Stimulated activated CD8-positive, alpha-beta memory T cell treated with anti-CD3 and anti-CD28 coated beads, Interleukin-2, amount 100 ng/mL, for 48 hours (primary cell): ENCODE measurements at places on chromosomes 13 and 19.
A peak's percentile ranks its signal among the peaks of the same experiment; 100 is the strongest.

- DNase-seq, result no peak
These were observed 718.0 kb downstream of the DACH1 start for GRCh38 chr13:71149046-71149445.

DNA sequence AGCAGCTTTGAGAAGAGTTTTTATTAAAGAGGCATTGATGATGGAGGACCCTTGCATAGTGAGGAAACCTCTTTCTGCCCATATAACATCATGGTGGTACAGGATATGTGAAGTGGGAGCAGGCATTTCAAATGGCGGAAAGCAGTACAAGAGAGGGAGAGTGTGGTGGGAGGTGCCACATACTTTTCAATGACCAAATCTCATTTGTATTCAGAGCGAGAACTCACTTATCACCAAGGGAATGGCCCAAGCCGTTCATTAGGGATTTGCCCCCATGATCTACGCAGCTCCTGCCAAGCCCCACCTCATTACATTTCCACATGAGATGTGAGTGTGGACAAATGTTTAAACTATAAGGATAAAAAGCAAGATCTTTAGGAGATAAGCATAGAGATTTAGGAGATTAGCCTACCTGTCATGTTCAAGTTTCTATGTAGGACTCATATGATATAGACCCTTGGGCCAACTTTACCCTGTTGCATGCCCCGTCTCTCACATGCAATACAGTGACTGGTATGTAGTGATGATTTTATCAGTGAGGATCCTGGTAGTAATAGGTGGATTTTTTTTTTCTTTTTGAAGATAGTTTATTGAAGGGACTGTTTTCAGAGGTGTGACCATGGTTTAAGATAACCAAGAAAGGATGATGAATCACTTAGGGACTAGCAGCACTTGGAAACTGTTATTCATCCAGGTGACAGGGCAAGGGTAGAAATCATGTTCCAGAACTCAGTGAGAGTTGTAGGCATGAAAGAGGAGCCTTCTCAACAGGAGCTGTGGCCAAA lies 38.3 kb downstream of the DNAJC15 start:
- no peak for DNase-seq

- DNase-seq, result no peak
These were observed 123.6 kb downstream of the PCDH9 start for GRCh38 chr13:67106502-67107057.

DNA sequence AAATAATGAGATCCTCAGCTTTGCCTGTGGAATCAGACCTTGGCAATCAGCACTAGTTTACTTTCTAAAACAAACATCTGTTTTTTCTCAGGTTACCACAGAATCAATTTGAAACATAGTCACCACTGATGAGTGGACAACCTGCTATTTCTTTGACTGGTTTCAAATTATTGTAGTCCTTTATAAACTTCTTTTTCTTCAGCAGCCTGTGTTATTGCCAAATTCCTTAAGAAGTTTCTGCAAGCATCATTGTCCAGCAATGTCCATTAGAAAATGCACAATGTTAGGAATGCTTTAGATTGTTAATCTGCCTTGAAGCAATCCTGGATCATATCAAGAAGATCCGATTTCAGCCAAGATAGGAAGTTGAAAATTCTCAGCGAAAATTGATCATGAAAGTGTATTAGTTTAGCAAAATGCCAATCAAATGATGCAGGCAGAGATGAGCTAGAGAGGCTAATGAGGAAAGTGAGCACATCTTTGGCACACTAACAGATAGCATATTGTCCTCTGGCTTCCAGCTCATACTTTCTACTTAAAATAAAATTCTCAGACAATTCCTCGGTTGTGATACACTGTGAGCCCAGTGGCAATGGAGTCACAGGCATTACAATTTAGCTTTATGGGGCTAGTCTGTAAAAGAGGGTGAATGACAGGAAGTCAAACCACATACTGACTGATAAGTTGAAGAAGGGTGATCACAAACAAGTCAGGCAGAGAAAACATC lies 270.6 kb downstream of the SLITRK6 start:
- DNase-seq, result no peak

GRCh38 chr19:1690699-1691307 lies 38.4 kb upstream of the TCF3 start:
- peak; percentile 46 for DNase-seq

DNA sequence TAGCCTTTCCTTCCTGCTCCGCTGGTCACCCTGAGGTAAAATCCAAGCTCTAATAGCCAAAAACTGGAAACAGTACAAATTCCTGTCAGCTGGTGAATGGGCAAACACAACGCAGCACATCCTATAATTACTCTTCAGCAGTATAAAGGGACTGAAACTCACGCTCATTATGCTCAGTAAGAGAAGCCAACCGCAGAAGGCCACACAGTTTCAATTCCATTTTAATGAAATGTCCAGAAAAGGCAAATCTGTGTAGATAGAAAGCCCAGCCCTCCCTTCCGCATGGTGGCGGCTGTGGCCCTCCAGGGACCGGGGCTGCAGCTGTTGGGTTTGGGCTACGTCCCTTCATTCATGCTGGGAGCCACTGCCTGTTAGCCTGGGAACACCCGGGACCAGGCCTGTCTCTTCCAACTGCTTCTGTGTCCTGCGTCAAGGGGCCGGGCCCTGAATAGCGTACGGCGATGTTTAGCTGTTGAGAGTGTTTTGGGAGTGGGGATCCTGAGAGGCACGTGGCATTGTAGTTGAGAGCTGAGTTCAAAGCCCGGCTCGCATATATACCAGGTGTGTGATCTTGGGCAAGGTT lies 23.5 kb downstream of the NKPD1 start:
- DNase-seq, result no peak

- no peak for DNase-seq
These were observed 71.3 kb downstream of the SLC7A1 start for GRCh38 chr13:29524176-29524575.

DNA sequence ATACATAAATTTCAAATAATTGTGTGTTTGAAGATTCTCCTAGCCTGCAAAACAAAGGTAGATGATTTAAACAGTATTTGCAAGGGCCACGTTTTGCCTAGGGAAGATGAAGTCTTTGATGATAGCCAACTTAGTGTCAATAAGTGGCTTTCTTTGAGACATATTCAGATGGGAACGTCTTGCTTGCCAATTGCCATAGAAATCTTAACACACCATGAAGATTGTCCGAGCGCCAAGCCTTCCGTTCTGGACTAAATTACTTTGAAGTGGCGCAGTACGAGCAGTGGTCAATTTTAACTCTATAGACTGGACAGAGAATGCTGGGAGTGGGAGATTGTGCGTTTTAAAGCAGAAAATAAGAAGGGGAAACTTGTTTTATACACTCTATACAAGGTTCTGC lies 9.9 kb downstream of the ZIC5 start:
- no peak for DNase-seq

DNA sequence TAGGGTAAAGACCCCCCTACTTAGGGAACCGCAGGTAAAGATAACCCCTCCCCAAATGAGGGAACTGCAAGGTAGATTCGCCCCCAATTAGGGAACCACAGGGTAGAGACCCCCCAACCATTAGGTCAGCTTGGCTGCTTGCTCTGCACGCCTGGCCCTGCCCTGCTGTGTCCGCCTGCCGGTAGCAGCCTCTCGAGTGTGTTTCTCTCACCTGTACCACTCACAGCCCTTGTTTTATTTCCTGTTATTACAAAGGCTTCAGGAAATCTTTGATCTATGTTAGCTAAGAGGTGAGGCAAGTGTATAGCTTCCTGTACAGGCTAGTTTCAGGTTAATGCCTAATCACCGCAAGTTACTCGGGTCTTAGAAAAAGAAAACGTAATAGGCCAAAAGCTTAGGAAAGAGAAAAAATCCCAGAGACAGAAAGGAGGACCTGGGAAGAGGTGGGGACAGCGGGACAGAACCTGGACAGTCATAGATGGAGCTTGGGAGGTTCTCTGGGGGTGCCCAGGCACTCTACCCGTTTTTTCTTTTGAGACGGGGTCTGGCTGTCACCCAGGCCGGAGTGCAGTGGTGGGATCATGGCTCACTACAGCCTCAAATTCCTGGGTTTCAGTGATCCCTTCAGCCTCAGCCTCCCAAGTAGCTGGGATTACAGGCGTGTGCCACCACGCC lies 23.1 kb upstream of the EIF3G start:
- no peak for DNase-seq

DNA sequence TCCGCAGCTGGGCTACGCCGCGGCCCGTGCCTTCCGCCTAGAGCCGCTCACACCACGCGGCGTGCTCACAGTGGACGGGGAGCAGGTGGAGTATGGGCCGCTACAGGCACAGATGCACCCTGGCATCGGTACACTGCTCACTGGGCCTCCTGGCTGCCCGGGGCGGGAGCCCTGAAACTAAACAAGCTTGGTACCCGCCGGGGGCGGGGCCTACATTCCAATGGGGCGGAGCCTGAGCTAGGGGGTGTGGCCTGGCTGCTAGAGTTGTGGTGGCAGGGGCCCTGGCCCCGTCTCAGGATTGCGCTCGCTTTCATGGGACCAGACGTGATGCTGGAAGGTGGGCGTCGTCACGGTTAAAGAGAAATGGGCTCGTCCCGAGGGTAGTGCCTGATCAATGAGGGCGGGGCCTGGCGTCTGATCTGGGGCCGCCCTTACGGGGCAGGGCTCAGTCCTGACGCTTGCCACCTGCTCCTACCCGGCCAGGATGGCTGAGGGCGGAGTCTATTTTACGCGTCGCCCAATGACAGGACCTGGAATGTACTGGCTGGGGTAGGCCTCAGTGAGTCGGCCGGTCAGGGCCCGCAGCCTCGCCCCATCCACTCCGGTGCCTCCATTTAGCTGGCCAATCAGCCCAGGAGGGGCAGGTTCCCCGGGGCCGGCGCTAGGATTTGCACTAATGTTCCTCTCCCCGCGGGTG lies 7.4 kb downstream of the DBP start:
- DNase-seq, result no peak

DNA sequence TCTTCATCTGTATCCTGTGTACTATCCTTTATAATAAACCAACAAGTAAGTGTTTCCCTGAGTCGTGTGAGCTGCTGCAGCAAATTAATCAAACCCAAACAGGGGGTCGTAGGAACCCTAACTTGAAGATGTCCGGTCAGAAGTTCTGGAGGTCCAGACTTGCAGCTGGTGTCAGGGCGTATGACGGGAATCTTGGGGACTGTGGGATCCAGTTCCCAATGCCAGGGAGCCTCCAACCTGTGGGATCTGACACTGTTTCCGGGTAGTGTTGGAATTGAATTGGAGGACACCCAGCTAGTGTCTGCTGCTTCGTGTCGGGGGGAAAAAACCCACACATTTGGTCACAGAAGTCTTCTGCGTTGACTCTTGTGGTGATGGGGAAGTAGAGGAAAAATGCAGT lies 52.1 kb upstream of the AMER2 start:
- no peak for DNase-seq

DNA sequence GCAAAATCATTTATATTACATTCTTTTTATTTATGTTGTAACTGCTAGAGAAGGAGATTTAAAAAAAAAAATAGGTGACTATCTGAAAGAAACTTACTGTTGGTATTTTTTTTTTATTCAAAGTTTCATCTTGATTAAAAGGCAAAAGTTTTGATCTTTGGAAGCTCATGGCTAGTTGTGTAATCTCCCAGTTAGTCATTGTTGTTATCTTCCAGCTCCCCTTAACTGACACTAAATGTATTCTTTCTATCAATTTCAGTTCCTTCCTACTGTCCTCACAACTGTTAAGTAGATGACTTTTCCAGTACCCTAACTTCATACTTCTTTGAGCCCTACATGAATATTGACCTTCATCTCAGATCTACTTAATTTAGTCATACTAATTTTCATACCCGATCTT lies 71.1 kb downstream of the PIBF1 start:
- DNase-seq, result no peak

GRCh38 chr19:21891086-21891485 lies 55.1 kb upstream of the ZNF43 start:
- DNase-seq, result no peak

DNA sequence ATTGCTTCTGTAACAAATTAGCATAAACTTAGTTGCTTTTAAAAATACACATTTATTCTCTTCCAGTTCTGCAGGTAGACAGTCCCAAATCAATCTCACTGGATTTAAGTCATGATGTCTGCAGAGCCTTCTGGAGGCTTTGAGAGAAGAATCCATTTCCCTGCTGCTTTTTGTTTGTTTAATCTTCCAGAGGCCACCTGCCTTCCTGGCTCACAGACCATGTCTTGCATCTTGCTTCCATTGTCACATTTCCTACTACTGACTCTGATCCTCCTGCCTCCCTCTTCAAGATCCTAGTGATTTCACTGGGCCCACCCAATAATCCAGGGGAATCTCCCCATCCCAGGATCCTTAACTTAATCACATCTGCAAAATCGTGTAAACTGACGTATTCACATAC lies 473.3 kb downstream of the ITGBL1 start:
- DNase-seq, result no peak

- no peak for DNase-seq
These were observed 110.8 kb downstream of the RXFP2 start for GRCh38 chr13:31850041-31850555.

DNA sequence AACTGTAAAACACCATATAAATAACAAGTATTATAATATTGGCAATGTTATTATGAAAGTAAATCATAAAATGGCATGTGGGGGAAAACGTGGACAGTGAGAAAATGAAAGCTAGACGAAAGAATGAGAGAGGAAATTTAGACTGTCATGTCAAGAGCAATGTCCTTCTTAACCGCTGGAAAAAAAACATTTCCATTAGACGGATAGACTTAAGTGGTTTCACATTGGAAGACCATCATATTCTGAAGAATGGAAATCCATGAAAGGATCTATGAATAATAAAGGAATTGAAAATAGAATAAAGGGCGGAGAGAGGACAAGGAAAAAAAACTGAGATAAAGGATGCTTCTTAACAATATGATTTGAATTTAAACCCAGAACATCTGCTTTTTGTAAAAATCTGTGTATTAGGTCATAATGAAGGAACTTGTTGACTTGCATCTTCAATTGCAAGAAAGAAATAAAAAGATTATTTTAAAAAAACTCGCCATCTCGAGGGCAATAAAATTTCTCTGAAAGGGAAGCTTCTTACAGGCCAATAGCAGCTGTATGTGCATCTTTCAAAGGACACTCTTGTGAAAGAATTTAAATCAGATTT lies 90.6 kb downstream of the SPRY2 start:
- DNase-seq, result no peak

- no peak for DNase-seq
These were observed 21.2 kb downstream of the PGPEP1 start for GRCh38 chr19:18361646-18362045.

GRCh38 chr19:10797078-10797477 lies 38.9 kb downstream of the TMED1 start:
- DNase-seq, result peak; percentile 18

DNA sequence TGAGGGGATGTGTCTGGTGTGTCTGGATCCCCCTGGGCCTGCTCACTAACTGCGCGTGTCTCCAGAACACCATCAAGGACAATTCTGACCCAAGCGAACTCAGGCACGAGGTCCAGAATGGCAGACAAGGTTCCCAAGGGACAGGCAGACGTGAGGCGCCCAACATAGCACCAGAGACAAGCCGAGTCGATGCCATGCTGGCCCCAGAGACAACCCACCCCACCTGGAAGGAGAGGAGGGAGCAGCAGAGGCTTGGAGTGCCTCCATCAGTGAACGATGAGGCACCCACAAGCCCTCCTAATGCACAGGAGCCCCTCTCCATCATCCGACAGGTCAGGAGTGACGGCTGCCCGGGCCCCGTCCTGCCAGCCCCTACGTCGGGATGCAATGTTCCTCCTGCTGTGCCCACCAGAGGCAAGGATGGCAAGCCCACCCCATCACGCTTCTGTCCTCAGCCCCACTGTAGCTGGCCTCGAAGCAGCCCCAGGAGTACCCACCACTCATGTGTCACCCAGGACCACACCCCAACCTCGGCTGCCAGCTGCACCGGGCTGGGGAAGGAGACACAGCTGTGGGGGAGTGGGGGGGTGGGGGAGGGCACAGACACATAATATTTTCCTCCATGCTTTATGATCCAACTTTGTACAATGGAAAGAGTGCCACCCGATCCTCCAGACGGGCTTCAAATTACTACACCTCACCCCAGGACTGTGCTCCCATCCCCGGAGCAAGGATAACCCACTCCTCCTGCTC lies 11.8 kb downstream of the AP3D1 start:
- no peak for DNase-seq
